ENCODE measurements at places on chromosomes 11 and 22.
A peak's percentile ranks its signal among the peaks of the same experiment; 100 is the strongest.

DNA sequence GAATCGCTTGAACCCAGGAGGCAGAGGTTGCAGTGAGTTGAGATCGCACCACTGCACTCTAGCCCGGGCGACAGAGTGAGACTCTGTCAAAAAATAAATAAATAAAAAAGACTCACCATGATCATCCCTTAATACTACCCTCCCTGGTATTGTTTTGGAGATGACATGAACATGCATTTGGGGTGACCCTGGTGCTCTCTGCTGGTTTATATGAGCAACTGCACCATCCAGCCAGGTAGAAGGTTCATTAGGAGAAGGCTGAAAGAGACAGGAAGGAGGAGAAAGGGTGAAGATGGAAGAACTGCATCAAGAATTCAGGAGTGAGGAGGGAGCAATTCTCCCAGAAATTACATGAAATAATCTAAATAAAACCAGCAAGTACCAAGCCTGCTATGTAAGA lies 37.8 kb downstream of the SLC5A1 start:
- no peak for DNase-seq

GRCh38 chr11:131615611-131616010 lies 245.2 kb downstream of the NTM start:
- no peak for DNase-seq

DNA sequence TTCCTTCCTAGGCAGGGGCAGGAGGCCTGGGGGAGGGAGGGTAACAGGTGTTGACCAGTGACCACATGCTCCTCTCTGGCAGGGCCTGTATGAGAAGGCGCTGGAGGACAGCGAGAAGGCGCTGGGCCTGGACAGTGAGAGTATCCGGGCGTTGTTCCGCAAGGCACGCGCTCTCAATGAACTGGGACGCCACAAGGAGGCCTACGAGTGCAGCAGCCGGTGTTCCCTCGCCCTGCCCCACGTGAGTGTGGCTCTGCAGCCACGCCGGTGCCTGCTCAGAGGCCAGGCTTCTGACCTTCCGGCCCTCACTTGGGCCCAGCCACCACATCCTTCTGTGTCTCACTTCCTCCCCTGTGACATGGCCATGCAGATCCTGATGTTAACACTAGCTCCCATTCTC lies 25.8 kb downstream of the ZC3H7B start:
- DNase-seq = no peak

- no peak for DNase-seq
Measured at GRCh38 chr11:47111318-47111804, 65.3 kb downstream of the ARFGAP2 start.

DNA sequence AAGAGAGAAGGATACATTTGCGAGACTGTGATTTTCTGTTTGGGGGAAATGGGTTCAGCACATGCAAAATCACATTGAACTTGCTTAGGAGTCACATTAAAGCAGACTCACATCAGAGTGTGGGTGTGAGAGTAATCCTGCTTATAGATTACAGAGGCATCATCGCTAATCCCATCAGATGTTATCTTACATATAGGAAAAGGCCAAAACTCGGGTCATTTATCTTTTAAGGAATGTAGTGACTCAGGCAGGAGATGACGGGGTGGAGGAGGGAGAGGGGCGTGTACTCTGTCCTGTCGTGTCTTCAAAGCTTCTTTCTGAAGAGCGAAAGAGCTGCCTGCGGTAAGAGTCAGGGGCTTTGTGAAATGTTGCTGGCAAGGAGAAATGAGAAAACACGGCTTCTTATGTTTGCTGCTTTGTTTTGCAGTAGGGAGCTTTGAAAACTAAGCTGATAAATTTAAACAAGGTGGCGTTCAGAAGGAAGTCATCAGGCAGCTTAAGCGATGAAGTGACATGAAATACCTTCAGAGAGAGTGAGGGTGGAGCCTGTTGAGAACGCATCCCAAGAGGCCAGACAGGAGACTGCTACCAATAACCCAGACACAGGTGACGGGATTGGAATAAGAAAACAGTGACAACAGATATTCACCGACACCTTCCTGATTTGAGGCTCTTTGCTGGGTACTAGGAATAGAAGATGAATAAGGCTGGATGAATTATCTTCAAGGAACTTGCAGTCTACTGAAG lies 2.2 kb upstream of the C11orf16 start:
- peak; percentile 74 for DNase-seq

GRCh38 chr11:79013509-79013908 lies 427.3 kb downstream of the TENM4 start:
- peak; percentile 17 for DNase-seq
